Thoracic aorta (tissue), 2 donors: ENCODE measurements at places on chromosomes 6 and 20. TPM values are rescaled to one million over a fixed set of nuclear protein-coding genes. Genes with fewer than 3 reads are reported as not detected.
A peak's percentile ranks its signal among the peaks of the same experiment; 100 is the strongest.

Gene TXLNB
- total RNA-seq, result 0.49 TPM

Gene SLC44A4
- total RNA-seq, result not detected

Gene SIRPG
- total RNA-seq, result not detected

Gene BCKDHB
- total RNA-seq, result 22.1 TPM

Gene TPX2
- 1.5 TPM for total RNA-seq

Gene HEY2
- 26.5 TPM for total RNA-seq

Gene CNBD2
- total RNA-seq, result 1.2 TPM

Gene ADGRG6
- 6.4 TPM for total RNA-seq

- no peaks in the 10 kb centered on the region for H3K27me3 ChIP-seq
- H3K4me1 ChIP-seq, result no peaks in the 10 kb centered on the region
- H3K4me3 ChIP-seq, result no peak overlapping the region
- DNase-seq, result no peak
Measured at GRCh38 chr6:157392927-157393668, 12.1 kb downstream of the ZDHHC14 start.

DNA sequence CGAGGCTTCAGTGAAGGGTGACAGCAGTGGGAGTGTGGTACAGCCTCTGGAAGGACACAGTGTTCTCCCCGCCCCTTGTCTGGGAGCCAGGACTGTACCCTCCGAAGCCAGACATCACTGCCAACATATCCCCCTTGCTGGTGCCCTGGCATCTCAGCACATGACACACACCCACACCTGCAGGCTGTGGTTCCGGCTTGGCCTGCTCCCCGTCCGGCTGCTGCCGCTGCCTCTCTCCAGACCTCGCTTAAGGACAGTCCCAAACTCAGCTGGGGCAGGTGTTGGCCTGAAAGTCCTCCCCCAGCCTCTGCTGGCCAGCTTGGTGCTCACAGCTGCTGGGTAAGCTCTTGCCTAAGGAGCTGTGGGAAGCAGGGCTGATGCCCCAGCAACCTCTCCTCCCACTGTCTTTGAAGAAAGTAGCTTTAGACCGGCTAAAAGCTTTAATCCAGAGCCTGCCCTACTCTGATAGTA, 7.0 kb downstream of the EMILIN3 start:
- no peak overlapping the region for H3K4me3 ChIP-seq
- H3K4me1 ChIP-seq, result no peaks in the 10 kb centered on the region
- no peak for DNase-seq
- H3K27me3 ChIP-seq, result no peaks in the 10 kb centered on the region
- H3K27ac ChIP-seq, result no peak overlapping the region
- H3K36me3 ChIP-seq, result peaks cover 8% of the 10 kb centered on the region

DNA sequence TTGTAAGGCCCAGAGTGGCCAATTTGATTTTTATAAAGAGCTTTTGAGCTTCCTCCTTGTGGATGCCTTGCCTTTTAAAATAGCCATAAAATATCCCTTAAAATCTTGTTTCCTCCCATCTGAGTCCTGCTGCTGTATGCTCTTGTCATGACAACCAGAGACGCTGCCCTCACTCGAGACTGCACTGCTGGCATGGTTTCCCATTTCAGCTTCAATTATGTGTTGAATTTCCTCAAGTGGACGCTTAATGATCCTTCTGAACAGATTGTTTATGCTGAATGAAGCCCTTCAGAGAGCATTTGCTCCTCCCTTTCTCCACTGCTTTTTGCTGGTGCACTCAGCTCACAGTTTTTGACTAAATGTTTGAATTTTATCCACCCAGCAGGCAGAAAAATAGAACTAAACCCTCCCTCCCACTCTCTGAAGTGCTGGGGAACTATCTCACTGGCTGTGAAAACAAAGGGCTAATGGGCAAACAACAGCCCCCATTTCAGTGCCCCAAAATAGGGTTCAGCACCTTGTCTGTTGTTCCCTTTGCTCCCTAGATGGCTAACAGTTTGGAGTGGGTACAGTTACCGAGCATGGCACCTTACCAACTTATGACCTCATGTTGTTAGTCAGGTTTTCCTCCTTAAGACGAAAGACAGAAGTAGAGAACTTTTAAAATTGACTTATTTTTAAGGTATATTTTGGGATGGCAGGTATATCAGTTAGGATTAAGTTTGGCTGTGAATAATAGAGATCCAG, 45.5 kb upstream of the RNF8 start:
- H3K4me3 ChIP-seq, result no peak overlapping the region
- H3K4me1 ChIP-seq, result peaks cover 8% of the 10 kb centered on the region
- peaks cover 5% of the 10 kb centered on the region for H3K36me3 ChIP-seq
- DNase-seq, result no peak
- peak overlapping the region; percentile 69 for H3K27ac ChIP-seq
- H3K27me3 ChIP-seq, result no peaks in the 10 kb centered on the region

GRCh38 chr20:676967-677366, 1.4 kb upstream of the SCRT2 start:
- no peak for DNase-seq
- H3K4me3 ChIP-seq, result no peak overlapping the region
- H3K27ac ChIP-seq, result no peak overlapping the region
- H3K27me3 ChIP-seq, result peaks cover 10% of the 10 kb centered on the region

DNA sequence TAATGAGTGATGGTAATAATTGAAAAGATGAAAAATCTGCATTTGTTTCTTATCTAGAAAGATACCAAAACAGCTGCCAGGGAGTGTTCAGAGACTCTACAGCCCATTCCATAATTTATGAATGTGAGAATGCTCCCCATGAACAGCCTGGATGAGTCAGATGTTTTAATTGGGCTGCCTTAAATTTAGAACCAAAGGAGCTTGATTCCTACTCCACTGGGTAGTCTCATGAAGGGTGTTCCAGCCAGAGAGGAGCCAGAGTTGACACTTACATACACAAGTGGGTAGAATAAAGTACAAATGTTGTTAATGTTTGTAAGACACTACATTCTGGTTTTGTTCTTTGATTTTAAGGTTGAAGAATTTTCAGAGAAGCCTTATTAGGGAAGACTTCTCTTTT, 158.7 kb upstream of the PRND start:
- no peak overlapping the region for H3K4me3 ChIP-seq
- H3K27ac ChIP-seq, result no peak overlapping the region
- no peaks in the 10 kb centered on the region for H3K4me1 ChIP-seq
- no peaks in the 10 kb centered on the region for H3K36me3 ChIP-seq

GRCh38 chr6:148175550-148176188, 167.0 kb upstream of the SASH1 start:
- H3K27me3 ChIP-seq, result no peaks in the 10 kb centered on the region
- H3K4me1 ChIP-seq, result no peaks in the 10 kb centered on the region
- no peaks in the 10 kb centered on the region for H3K36me3 ChIP-seq
- H3K27ac ChIP-seq, result no peak overlapping the region
- no peak overlapping the region for H3K4me3 ChIP-seq
- DNase-seq, result no peak

DNA sequence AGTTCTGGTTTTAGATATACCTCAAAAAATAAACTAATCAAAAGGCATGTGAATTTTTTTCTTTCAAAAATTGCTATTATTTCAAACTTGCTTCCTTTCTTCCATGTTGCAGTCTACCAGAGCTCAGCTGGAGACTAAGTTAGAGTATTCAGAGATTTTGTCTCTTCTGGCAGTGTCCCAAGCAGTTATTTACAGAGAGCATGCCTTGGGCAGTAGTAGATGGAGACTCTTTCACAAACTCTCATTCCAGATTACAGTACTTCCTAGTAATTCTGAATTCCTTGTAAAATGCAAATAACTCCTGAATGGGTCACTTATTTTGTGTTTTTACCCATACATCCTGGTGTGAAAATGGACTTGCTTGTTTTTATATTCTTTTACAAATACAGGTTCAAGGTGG, 703.4 kb downstream of the EPHA7 start:
- no peaks in the 10 kb centered on the region for H3K27me3 ChIP-seq
- no peak overlapping the region for H3K4me3 ChIP-seq
- no peaks in the 10 kb centered on the region for H3K4me1 ChIP-seq
- no peak overlapping the region for H3K27ac ChIP-seq
- no peak for DNase-seq
- H3K36me3 ChIP-seq, result no peaks in the 10 kb centered on the region

DNA sequence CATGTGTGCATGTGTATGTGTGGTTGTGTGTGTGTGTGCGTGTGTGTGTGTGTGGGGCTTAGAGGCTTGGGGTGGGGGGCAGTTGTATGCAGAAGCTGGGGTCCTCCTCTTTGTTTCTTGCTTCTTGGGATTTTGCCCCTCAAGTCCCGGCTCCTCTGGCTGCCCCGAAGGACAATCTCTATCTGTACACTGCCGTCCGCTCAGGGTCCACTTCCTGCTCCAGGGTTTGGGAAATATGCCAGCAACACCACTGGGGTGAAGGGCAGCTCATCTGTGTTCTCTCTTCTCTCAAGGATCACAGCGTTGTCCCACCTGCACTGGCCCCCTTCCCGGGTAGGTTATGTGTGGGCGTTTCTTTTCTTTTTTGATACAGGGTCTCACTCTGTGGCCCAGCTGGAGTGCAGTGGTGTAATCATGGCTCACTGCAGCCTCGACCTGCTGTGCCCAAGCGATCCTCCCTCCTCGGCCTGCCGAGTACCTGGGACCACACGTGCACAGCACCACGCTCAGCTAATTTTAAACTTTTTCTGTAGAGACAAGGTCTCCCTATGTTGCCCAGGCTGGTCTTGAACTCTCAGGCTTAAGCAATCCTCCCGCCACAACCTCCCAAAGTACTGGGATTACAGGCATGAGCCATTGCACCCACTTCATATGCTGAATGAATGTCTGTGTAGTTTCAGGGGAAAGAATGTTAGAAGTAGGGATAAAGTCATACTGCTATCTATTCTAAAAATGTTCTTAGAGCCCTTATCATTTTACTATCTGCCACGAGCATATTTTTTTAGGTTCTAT, 25.7 kb downstream of the SLC2A4RG start:
- H3K27ac ChIP-seq, result no peak overlapping the region
- H3K4me1 ChIP-seq, result no peaks in the 10 kb centered on the region
- no peak overlapping the region for H3K4me3 ChIP-seq
- H3K27me3 ChIP-seq, result no peaks in the 10 kb centered on the region
- no peak for DNase-seq

GRCh38 chr6:31497531-31498476, at the start of gene MICB:
Gene MICB, plus strand, starts transcription at chr6:31498145. Its CDS starts 49 bp downstream, at chr6:31498194.
- H3K27me3 ChIP-seq, result no peaks in the 10 kb centered on the region
- peak; percentile 56 for DNase-seq
- peak within 1 kb of the TSS; percentile 81 for H3K4me3 ChIP-seq

GRCh38 chr20:8798505-8798904, 270.4 kb upstream of the PLCB4 start:
- peaks cover 5% of the 10 kb centered on the region for H3K4me1 ChIP-seq
- H3K36me3 ChIP-seq, result no peaks in the 10 kb centered on the region
- H3K4me3 ChIP-seq, result no peak overlapping the region
- H3K27me3 ChIP-seq, result no peaks in the 10 kb centered on the region
- no peak overlapping the region for H3K27ac ChIP-seq

GRCh38 chr6:11210386-11211138, 21.9 kb downstream of the NEDD9 start:
- no peaks in the 10 kb centered on the region for H3K27me3 ChIP-seq
- peak overlapping the region; percentile 47 for H3K4me3 ChIP-seq
- peaks cover 3% of the 10 kb centered on the region for H3K36me3 ChIP-seq
- peak overlapping the region; percentile 97 for H3K27ac ChIP-seq
- peaks cover 98% of the 10 kb centered on the region for H3K4me1 ChIP-seq

GRCh38 chr6:127520066-127520465, 931 bp upstream of the MTCL3 start:
- no peaks in the 10 kb centered on the region for H3K36me3 ChIP-seq
- no peak for DNase-seq
- H3K27me3 ChIP-seq, result peaks cover 12% of the 10 kb centered on the region
- peaks cover 10% of the 10 kb centered on the region for H3K4me1 ChIP-seq
- no peak overlapping the region for H3K27ac ChIP-seq

- no peak overlapping the region for H3K4me3 ChIP-seq
- H3K27ac ChIP-seq, result no peak overlapping the region
- H3K4me1 ChIP-seq, result no peaks in the 10 kb centered on the region
- no peaks in the 10 kb centered on the region for H3K36me3 ChIP-seq
- H3K27me3 ChIP-seq, result no peaks in the 10 kb centered on the region
- no peak for DNase-seq
Measured at GRCh38 chr6:162069995-162070394, 657.6 kb downstream of the PRKN start.

DNA sequence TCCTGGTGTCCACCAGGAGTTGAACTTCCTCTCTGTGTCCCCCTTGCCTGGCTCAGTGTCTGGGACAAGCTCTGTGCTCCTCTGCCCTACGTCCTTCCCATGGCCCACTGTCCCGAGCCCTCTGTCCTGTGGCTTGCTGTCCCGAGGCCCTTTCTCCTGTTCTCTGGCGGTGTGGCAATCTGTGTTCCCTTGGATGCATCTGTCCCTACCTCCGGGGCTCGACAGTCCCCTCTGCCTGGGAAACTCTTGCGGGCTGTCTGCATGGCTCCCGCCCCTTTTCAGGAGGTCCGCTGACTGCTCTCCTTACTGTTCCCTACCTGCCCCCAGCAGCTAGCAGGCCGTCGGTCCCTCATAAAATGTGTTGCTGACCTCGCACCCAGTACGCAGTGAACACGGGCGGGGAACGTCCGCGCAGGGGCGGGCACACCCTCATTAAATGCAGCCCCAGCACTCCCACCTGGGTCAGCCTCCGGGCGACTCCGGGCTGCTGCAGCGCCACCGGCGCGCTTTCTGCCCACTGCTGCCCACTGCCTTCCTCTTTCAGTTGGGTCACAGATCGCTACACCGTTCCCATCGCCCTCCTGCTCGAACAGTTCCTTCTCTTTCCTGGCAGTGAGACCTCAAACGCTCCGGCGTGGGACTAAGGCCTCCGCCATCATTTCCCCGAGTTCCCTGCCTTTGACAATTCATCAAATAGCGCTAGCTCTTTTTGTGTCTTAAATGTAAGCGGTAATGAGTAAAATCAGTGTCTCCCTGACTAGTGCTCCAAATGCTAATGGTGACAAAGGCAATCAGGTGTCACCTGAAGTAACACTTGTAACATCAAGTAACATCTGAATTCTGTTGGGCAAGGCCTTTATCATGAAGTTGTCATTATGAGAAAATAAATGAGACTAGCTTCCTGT, 60.5 kb downstream of the RSPH3 start:
- no peak overlapping the region for H3K27ac ChIP-seq
- no peaks in the 10 kb centered on the region for H3K4me1 ChIP-seq
- no peak for DNase-seq
- H3K36me3 ChIP-seq, result no peaks in the 10 kb centered on the region

DNA sequence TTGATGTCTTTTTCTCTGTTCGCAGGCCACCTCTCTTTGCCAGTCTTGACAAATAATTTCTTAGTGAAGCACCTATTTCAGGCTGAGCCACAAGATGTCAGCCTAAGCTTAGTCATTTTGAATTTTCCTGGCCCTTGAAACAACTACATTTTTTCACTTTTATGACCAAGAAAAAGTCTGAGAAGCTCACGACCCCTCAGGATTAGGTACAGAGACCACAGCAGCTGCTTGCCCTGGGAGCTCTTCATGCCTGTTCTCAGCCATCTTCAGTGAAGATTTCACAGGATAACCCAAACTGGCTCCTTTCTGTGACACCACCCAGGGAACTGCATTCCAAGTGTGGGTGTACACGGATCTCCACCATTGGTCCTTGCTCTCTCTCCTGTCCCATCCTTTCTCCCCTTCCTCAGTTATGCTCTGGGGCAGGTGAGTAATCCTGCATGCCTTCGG, 38.4 kb upstream of the SPTLC3 start:
- no peak overlapping the region for H3K27ac ChIP-seq
- H3K36me3 ChIP-seq, result no peaks in the 10 kb centered on the region
- H3K27me3 ChIP-seq, result no peaks in the 10 kb centered on the region
- H3K4me3 ChIP-seq, result no peak overlapping the region
- DNase-seq, result no peak
